ENCODE measurements at places on chromosomes 5 and 9.

DNA sequence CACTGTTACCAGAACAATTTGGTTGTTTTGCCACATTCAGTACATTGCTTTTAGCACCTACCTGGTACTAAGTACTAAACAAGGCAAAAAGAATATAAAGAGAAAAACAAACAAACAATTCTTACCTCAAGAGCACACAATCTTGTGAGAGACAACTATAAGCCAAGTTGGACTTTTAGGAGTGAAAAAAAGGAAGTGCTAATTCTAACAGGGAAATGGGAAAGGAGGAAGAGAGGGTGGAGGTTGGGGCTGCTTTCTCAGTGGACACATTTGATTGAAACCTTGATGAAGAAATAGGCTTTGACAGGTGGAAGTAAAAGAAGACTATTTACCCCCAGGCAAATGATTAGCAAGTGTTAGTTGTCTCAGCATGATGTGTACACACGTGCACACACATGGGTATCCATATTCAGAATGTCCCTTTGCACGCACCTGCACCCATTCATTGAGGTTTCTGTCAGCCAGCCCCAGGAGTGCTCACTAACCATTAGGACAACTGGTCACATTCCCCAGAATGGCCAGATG, 302.6 kb downstream of the ACTL7B start:
- no peak for DNase-seq

- no peak for DNase-seq
Measured at GRCh38 chr9:38278457-38278856, 114.0 kb upstream of the ALDH1B1 start.

GRCh38 chr5:142181547-142182163, 73.1 kb downstream of the NDFIP1 start:
- no peak for DNase-seq

GRCh38 chr9:93947409-93948070, 7.6 kb downstream of the BARX1 start:
- DNase-seq = no peak

DNA sequence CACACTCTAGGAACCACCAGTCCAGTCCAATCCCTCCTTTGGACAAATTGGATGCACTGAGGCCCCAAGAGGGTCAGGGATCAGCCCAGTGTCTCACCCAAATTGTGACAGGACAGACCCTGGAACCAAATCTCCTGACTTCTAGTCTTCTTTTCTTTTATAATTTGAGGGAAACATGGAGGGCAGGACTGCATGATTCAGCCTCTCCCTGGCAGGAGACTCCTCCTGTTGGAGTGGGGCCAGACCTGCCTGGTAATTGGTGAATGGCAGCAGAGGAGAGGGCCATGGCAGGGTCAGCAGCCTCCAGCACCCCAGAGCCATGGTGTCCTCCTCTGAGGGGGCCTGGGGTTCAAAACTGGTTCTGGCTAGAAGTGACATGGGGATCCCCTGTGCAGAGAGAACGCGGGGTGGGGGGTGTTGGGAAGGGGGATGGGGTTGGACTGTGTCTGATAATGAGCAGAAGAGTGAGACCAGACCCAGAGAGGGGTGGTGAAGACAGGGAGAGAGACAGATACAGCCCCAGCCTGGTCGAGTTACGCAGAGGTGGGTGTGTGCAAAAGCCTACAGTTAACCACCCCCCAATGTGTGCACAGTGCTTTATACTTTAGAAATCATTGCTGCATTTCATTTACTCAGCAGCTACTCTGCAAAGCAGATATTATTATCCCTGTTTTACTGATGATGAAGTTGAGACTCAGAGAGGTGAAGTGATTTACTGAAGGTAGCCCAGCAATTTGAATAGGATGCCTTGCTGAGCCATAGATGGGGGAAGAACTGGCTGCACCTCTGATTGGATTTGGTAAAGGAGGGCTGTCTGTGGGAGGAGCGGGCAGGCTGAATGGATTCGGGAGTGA, 3.8 kb upstream of the SYNPO start:
- DNase-seq = no peak

DNA sequence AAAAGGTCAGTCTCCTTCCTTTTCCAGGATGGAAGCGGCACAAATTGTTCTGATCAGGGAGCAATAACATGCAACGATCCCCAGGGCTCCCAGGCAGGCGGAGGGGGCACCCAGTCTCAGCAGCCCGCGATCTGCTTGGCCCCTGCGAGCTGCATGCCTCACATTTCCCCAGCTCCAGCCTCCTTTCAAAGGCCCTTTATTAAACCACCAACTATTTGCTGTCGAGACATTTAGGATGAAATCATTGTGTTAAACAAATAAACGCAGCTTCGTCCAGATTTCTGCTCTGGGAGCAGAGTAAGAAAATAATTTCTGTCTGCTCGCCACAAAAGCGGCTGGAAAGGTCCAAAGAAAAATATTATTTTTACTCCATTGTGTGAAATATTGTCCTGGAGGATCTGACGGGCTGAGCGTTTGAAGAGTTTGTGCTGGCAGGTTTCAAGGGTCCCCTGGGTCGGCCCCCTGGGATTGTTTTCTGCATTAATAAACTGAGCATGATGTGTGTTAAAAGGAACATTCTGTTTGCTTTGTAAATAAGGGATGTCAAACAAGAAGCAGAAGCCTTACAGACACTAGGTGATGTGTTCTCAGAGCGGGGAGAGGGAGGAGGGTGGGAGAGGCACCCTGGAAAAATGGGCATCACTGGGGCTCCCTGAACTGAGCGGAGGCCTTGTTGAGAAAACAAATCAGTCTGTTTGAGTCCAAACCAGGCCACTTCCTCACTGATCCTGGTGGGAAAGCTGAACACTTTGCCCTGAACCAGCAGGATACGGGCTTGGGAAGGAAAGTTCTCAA, 110.1 kb downstream of the FOXD1 start:
- DNase-seq = no peak

DNA sequence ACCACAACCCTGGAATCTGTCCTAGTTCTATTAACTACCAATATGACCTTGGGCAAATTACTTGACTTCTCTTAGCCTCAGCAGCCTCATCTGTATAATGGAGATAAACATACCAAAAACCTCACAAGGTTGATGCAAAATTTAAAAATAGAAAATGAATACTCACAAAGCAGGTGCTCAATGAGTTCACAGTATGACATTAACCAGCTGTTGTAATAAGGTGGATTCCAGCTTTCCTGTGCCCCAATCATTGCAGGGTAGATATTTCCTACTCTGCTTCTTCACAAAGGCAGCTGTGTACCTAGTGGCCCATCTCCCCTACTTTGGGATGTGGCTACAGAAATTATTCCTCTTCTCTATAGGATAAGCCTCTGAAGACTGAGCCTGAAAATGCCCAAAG, 8.8 kb downstream of the HTR4 start:
- no peak for DNase-seq

GRCh38 chr5:74240783-74241750, 399.5 kb downstream of the ENC1 start:
- DNase-seq = peak; percentile 13

DNA sequence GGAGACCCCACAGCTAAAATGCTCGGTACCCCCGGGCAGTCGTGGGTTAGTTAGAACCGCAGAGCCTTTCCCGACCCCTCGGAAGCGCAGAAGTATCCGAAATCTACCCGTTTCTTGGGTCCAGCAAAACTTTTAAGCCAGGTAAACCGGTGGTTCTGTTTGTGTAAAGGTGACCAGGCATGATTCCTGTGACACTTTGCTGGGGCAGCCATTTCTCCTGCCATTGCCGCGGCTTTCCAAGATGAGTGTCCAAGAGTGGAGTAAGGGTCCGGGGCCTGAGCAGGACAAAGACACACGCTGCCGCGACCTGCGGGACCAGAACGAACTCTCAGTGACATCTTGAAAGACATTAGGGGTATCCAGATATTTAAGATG, 655 bp downstream of the MARVELD2 start:
- DNase-seq = no peak

GRCh38 chr5:132510076-132510475, 19.5 kb upstream of the IRF1 start:
- no peak for DNase-seq

DNA sequence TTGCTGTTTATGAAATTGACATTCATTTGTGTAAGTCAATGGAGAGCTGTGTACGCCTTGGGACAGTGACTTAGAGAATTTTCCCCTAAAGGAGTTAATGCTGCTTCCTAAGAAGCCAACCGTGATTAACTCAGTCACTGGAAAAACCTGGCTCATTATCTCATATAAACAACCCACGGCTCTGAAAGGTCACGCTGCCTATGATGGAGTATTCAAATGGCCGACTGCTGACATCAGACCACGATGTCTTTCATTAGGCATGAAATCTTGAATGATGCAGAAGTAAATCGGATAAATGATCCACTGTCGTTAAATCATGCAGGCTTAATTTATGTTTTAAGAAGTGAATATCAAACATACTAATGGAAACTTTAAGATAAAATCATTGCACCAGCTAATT, 603.7 kb downstream of the RAB3C start:
- DNase-seq = no peak

DNA sequence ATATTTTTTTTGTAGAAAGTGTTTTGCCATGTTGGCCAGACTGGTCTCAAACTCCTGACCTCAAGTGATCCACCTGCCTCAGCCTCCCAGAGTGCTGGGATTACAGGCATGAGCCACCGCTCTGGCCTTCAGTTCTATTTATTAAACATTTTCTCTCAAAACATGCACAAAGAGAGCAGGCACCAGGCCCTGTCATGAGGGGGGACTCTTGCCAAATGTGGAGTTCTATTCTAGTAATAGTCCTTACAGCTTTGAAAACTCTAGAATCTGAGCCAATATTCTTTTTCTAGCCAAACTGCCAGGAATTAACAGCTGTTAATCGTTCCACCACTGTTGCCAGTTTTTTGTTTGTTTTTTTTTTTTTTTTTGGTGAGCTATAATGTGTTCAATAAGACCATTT, 124.6 kb downstream of the TARS1 start:
- DNase-seq = no peak

DNA sequence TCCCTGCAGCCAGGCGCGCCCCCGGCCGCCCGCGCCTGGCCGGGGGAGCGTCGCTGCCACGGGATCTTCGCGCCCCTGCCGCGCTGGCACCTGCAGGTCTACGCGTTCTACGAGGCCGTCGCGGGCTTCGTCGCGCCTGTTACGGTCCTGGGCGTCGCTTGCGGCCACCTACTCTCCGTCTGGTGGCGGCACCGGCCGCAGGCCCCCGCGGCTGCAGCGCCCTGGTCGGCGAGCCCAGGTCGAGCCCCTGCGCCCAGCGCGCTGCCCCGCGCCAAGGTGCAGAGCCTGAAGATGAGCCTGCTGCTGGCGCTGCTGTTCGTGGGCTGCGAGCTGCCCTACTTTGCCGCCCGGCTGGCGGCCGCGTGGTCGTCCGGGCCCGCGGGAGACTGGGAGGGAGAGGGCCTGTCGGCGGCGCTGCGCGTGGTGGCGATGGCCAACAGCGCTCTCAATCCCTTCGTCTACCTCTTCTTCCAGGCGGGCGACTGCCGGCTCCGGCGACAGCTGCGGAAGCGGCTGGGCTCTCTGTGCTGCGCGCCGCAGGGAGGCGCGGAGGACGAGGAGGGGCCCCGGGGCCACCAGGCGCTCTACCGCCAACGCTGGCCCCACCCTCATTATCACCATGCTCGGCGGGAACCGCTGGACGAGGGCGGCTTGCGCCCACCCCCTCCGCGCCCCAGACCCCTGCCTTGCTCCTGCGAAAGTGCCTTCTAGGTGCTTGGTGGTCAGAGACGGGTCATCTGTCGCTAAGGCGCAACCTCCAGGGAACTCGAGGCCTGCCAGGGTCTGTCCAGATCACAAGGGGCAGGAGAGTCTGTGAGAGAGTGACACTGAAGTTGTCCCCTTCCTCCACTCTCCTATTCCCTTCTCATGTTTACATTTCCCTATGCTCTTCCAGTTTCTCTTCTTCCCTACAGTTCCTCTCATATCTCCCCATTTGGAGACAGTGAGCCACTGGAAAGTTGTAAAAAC, 1.3 kb downstream of the GPR150 start:
- no peak for DNase-seq

- no peak for DNase-seq
Measured at GRCh38 chr5:178440181-178440580, 150.0 kb downstream of the COL23A1 start.

DNA sequence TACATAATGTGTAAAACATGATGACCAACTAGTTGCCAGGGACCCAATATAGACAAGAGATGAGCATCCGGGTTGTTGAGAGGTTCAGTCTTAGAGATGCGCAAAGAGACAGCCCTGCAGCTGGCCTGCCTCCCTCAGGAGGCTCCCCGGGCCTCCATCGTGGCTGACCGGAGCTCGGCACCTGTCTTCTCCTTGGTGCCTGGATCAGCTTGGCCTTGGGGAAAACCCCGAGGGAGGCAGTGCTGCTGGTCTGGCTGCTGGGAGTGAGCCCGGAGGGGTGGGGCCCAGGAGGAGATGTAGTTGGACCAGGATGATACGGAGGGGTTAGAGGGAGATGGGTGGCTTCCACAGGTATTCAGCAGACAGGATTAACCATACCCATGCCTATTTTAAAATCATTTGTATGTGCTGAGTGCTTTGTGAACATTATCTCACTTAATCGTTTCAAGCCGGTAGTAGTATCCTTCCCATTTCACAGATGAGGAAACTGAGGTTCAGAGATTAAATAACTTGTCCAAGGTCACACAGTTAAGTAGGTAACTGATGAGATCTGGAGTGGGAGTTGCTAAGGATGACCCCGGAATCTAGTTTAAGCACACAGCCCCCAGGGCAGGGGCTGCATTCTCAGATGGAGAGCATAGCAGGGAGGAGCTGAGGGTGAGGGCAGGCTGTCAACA, 173.8 kb downstream of the COL23A1 start:
- no peak for DNase-seq

- DNase-seq = peak; percentile 4
Measured at GRCh38 chr5:30874241-30875034, 319.0 kb upstream of the CDH6 start.

DNA sequence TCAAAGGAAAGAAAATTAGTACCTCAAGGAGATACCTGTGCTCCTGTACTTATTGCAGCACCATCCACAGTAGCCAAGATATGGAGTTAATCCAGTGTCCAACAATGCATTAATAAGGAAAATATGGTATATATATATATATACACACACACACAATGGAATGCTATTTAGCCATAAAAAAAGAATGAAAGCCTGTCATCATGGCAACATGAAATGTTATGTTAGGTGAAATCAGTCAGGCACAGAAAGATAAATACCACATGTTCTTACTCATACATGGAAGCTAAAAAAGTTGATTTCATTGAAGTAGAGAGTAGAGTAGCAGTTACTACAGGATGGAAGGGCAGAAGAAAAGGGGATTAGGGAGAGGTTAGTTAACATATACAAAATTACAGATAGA, 601.5 kb downstream of the ANXA1 start:
- no peak for DNase-seq

DNA sequence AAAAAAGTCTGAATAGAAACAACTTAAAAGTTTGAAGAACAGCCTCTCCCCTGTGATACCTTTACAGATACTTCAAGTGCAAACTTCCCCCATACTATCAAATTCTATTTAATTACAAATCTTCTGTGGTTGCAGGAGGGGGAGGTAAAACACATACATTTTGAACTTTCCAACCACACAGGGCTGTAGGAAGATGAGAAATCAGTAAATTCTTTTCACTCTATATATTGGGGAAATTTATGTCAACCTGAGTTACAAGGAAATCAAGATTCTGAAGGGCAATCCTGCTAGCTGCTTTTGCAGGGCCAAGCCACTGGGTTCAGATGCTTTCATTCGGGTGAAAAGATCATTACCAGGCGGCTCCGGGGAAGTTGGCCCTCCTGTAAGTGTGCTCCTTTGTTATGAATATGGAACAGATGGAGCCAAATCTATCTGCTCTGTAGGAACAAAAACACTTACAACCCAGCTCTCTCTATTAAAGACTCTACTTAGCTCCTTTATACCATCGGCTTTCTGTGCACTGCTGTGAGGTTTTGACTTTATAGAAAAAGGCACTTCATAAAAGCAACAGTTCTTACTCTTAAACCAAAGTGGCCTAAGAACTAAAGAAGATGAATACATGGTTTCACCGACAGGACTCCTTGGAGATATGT, 269.1 kb downstream of the EFNA5 start:
- no peak for DNase-seq

All from OCI-M1 (cell line).